ENCODE measurements at places on chromosomes 1 and 21.

- DNase-seq, result no peak
Measured at GRCh38 chr1:233490488-233490887, 123.4 kb upstream of the KCNK1 start.

DNA sequence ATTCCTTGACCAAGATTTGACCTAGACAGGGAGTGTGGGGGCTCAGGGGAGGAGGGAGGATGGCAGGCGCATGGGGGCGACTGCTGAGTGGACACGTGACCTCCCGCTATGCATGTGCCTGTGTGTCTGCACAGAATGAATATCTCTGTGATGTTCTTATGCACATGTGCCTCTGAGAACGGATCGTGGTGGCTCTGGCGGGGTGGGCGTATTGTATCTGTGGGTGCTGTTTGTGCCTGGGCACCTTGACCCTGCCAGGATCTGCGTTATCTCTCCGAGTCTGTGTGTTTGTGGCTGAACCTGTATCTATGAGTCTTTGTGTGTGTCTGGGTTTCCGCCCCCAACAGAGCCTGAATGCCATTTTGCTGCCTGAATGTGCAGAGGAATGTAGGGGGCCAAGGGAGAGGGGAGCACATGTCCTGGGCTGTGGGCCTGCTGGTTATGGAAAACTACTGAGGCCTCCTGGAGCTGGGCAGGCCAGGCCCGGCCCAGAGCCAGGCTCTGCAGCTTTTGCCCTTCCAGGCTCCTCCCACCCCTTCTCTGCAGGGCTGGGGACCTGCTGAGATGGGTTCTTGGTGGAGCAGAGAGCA is 102.5 kb downstream of the EBNA1BP2 start:
- DNase-seq, result no peak

DNA sequence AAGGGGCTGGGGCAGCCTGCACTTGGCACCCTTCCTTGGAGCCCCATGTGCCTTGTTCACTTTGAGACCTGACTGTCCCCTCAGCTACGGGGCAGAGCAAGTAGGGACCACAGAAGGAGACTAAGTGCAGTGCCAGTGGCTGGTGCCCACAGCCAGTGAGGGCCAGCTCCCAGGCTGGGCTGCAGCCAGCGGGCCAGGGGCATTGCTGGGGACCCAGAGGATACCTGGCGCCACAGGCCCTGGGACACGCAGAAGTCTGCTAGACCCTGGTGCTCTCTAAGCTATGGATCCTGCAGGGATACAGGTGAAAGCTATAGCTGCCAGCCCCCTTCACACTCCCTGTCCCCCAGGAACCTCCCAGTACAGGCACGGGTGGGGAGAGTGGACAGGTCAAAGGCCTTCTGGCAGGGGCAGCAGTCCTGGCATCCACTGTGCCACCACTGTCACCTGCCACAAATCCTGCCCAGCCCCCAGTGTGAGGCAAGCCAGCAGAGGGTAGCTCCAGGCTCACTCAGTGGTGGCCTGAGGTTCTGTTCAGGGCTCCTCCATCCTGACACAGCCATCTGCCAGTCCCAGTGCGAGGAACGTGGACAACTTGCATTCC is 1.3 kb downstream of the CLCNKA start:
- no peak for DNase-seq

GRCh38 chr1:100799954-100800612 is 80.5 kb downstream of the VCAM1 start:
- DNase-seq, result no peak

- no peak for DNase-seq
Measured at GRCh38 chr21:45831991-45832740, 149.4 kb upstream of the COL6A1 start.

DNA sequence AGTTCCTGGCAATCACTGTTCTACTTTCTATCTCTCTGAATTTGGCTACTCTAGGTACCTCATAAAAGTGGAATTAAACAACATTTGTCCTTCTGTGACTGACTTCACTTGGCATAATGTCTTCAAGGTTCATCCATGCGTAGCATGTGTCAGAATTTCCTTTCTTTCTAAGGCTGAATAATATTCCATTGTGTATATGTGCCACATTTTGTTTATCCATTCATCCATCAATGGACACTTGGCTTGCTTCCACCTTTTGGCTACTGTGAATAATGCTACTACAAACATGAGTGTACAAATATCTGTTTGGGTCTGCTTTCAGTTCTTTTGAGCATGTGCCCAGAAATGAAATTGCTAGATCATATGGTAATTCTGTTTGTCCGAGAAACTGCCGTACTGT is 14.7 kb downstream of the CACHD1 start:
- DNase-seq, result no peak

- DNase-seq, result no peak
Measured at GRCh38 chr21:29185172-29185571, 54.7 kb downstream of the MAP3K7CL start.

- DNase-seq, result no peak
Measured at GRCh38 chr1:53408755-53409129, 50.5 kb upstream of the DMRTB1 start.

DNA sequence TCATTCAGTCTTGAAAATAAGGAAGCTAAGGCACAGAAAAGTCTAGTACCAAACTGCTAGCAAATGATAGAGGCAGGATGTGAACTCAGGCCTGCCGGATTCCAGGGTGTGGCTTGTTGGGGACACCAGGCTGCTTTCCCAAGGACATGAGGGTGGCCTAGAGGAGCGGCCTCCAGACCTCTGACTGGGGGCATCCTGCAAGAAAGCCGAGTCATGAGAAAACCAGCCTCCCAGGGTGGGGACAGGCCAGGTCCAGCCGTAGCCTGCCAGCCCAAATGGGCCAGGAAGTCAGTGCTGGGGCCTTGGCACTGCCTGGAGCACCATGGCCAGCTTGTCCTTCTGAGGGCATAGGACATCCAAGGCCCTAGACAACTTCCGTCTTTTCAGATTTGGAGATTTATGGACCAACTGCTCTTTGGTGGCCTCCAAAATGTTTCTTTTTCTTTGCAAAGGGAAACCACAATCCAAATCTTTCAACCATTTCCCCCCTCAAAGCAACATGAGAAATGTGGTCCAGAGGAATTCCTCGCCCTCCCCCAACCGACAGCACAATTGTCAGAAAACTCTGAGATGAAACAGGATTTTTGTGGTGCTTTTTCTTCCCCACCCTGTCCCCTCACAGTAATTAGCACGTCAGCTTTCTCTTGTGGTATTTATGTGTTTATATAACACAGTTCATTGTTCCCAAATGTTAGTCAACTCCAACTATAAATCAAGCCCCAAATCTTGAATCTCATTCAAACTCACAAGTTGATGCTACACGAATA is 212.3 kb downstream of the KAZN start:
- DNase-seq, result no peak

GRCh38 chr1:200319148-200319547 is 90.7 kb downstream of the ZNF281 start:
- no peak for DNase-seq

GRCh38 chr1:159408862-159409400 is 23.1 kb upstream of the OR10J4 start:
- DNase-seq, result no peak

GRCh38 chr1:26857473-26858060 is 5.4 kb upstream of the SFN start:
- no peak for DNase-seq

GRCh38 chr21:45002381-45003204 is 62.8 kb downstream of the SLX9 start:
- DNase-seq, result no peak

DNA sequence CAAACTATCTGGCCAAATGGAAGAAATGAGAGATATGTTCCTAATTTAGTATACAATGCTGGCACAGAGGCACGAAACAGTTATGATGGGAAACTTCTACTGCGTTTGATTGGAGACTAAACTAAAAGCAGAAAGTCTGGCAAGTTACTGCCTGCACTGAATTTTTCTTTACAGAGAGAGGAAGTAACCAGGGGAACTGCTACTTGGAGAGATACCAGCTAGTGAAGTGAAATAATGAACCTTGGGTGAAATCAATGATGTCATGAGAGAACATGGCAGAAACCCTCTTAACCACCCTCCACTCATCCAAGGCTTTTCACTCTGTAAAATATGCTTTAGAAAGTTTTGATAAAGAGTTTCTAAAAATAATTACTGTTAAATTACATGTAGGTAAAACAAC is 29.3 kb downstream of the NIBAN1 start:
- DNase-seq, result no peak

- no peak for DNase-seq
Measured at GRCh38 chr1:156859523-156860112, 701 bp upstream of the INSRR start.

GRCh38 chr1:14590411-14591180 is 7.9 kb upstream of the KAZN start:
- DNase-seq, result no peak

- no peak for DNase-seq
Measured at GRCh38 chr1:63651161-63651701, 58.0 kb downstream of the PGM1 start.

DNA sequence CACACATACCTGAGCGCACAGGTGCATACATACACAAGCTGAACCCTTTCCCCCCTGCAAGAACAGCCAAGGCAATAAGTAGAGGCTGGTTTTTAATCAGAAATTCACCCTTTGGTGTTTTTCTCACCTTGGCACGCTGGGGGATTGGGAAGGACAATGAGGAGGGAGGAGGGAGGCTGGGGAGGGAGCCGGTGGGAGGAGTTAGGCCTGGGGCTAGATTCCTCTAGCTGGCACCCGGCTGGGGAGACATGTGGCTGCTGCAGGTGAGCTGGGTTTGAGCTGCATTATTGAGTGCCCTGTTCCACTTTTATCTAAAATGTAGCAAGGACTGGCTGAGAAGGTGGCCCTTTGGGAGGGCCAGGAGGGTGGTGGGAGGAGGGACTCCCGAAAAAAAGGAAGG is 97.8 kb upstream of the CSF3R start:
- DNase-seq, result no peak

- DNase-seq, result peak; percentile 26
Measured at GRCh38 chr1:21622466-21623315, 46.5 kb downstream of the RAP1GAP start.

DNA sequence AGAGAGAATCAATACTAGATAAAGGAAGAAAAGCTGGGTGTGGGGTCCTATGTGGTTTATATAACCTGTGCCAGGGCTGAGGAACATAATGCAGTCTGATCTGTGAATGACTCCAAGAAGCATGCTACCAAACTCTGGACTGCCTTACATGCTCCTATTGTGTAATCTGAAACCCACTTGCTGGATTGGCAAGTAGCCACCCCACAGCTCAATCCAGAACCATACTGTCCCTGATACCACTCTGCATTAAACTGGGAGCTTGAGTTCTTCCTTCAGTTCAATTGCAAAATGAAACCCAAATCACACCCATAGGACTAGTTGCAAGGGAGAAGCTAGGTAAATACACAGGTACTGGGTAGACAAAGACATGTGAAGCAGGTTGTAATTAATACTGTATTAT is 115.4 kb upstream of the NEGR1 start:
- no peak for DNase-seq
